Stimulated activated CD8-positive, alpha-beta memory T cell treated with anti-CD3 and anti-CD28 coated beads, Interleukin-7, amount 100 ng/mL, for 4 hours (primary cell): ENCODE measurements at places on chromosomes 12 and 14.

- DNase-seq = no peak
Observed at GRCh38 chr12:126493366-126494108, 1428.3 kb downstream of the AACS start.

- no peak for DNase-seq
Observed at GRCh38 chr14:99075061-99075460, 196.9 kb downstream of the BCL11B start.

GRCh38 chr12:47763481-47764346 is 5.0 kb upstream of the RAPGEF3 start:
- DNase-seq = no peak

DNA sequence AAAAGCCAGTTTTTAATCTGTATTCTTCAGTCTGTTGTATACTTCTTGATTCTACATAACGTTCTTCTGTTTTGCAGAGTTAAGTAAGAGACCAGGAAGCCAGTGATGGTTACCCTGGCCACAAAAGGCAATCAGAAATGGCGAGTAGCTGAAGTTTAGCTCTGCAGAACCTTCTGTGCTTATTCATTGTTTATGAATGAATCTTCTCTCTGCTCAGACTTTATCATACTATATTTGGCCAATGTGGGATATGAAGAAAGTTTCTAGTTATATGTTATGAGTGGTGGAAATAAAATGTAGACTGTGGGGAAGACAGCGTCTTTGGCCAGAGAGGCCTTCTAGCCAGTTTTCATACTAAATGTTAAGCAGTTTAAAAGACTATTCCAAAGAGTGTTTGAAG is 249.9 kb upstream of the RGS6 start:
- no peak for DNase-seq

GRCh38 chr12:62123721-62124203 is 136.4 kb upstream of the USP15 start:
- DNase-seq = peak; percentile 1

DNA sequence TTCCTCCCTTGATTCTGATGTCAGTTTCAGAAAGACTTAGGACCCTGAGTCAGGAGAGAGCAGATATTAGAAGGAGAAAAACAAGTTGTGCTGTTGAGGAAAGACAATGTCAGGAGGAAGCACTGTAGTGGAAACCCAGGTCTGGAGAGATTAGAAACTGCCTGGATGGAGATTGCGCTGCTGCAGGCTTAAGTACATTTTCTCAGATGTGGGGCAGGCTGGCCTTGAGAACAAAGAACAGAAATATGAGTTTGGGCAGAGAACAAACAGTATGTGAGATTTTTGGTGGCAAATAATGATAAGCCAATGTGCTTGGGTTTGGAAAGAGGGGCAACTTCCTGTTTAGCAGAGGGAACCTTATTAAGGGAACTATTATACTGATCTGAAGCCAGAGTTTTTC is 74.3 kb upstream of the PRMT8 start:
- no peak for DNase-seq

GRCh38 chr12:105267711-105268110 is 31.7 kb upstream of the APPL2 start:
- DNase-seq = no peak

GRCh38 chr14:69315301-69315700 is 55.3 kb downstream of the GALNT16 start:
- no peak for DNase-seq

DNA sequence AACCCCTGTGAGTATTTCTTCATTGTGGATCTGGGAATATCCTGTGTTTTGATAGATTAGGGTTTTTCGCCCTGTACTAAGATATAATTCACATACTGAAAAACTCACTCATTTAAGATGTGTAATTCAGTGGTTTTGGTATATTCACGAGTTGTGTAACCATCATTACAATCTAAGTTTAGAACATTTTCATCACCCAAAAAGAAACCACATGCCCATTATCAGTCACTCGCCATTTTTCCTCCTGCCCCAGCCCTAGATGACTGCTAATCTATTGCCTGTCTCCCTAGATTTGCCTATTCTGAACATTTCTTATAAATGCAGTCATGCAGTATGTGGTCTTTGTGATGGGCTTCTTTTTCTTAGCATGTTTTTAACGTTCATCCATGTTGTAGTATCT is 67.9 kb upstream of the ATF1 start:
- no peak for DNase-seq

GRCh38 chr12:30631740-30632139 is 63.9 kb downstream of the IPO8 start:
- DNase-seq = no peak
